ENCODE measurements at places on chromosomes 12 and 14. TPM values are rescaled to one million over a fixed set of nuclear protein-coding genes. Genes with fewer than 3 reads are reported as not detected.

The SLC25A47 gene
- total RNA-seq: 0.16 TPM

The TAS2R20 gene
- 2.1 TPM for total RNA-seq

The SVOP gene
- not detected for total RNA-seq

The KRT4 gene
- total RNA-seq: not detected

All from T-cell (primary cell).